NCI-H1417 (cell line): ENCODE measurements at places on chromosomes 2 and 18.

DNA sequence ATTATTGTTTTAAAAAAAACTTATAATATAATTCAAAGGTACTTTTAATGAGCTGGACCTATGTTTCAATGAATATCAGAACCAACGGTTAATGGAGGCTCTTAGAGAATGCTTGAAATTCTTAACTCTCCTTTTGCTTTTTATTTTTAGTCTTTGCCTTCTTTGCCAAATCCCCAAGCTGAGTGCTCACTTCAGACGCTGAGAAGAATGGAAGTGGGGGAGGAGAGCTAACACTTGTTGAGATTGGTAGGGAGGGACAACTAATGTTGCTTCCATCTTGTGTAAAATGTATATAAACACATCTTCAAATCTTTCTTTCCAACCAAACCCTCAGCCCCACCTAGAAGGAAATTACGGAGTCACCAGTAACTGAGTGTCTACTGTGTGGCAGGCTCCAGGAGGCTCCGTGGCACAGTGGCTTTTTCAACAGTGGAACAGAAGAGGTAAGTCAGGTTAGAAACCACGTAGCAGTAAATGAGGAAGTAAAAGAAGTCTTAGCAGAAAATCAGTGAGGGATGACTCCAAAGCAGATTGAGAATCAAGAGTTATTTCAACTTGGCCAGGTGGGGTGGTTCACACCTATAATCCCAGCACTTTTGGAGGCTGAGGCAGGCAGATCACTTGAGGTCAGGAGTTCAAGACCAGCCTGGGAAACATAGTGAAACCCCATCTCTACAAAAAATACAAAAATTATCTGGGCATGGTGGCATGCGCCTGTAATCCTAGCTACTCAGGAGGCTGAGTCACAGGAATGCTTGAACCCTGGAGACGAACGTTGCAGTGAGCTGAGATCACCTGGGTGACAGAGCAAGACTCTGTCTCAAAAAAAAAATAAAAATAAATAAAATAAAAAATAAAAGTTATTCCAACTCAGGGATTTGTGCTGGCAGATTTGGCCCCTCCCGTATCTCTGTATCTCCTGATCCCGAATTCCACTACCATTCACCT lies 45.0 kb upstream of the CREB1 start:
- no peak for DNase-seq

GRCh38 chr2:105254531-105255210 lies 13.1 kb downstream of the GPR45 start:
- no peak for DNase-seq

GRCh38 chr2:231632559-231633142 lies 40.0 kb downstream of the TEX44 start:
- DNase-seq: no peak

GRCh38 chr2:98926601-98927000 lies 9.4 kb downstream of the CRACDL start:
- DNase-seq: no peak

DNA sequence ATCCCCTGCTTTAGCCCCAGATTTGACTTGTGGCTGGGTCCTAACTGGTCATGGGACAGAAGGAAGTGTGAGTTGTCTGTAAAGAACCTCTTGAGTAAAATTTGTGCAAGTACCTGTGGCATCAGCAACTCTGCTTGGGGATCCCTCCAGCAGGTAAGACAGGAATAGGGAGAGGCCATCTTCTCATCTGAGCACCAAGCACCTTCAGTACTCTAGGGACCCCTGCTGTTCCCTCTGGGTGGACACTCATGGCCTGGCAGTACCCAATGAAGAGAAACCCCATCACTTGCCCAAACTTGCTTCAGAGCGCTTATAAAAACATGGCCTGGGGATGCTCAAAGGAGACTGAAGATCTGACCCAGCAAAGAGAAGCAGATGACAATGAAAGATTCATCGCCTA lies 297.8 kb downstream of the SP3 start:
- DNase-seq: no peak

DNA sequence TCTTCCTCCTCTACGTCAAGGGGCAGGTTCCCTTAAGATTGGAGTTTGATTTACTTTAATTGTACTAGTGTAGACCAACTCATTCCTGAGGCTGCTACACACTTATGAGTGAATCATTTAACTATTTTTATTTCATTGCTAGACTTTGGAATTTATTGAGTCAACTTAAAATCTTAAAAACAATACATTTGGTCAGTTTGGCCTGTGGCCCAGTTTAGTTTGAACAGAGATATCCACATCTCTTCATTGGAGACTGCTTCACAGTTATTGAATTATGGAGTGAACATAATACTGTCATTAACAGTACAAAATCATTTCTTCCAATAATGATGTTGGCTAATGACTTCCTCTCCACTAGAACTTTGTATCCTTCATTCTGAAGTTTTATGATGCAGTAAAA lies 34.5 kb upstream of the STPG4 start:
- no peak for DNase-seq

GRCh38 chr2:105391763-105392662 lies 6.8 kb downstream of the FHL2 start:
- DNase-seq: no peak
